ENCODE measurements at places on chromosomes 5 and 9.

DNA sequence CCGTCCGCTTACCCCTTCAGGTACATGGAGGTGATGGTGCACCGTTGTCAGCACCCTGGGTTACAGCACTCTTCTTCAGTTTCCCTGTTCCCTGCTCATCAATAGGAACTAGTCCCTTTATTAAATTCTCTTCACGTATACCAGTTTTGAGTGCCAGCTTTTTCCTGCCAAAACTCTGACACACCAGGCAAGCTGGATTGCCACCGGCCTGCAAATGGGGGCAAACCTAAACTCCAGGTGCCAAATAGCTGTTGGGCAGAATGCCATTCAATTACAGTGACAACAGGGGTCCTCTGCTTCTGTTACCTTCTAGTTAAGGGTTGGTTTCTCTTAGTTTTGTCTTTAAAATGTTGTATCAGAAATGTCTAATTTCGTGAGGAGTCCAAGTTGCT lies 400.4 kb downstream of the OSTF1 start:
- no peak for DNase-seq

DNA sequence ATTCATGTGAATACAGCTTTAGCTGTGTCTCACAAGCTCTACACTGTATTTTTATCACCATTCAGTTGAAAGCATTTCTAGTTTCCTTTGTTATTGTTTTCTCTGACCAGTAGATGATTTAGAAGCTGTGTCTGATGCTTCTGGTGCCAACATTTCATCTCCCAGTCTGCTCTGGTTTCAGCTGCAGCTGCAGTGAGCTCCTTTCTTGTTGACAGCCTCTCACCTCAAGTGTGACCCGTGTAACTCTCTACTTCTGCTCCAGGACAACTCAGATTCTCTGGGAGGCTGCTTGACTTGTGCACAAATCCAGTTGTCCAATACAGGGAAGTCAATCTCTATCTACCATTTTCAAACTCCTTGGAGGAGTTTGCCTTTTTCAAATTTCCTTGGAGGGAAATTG lies 504.8 kb downstream of the DIRAS2 start:
- no peak for DNase-seq

- DNase-seq: no peak
Measured at GRCh38 chr9:22457448-22457847, 10.8 kb downstream of the DMRTA1 start.

DNA sequence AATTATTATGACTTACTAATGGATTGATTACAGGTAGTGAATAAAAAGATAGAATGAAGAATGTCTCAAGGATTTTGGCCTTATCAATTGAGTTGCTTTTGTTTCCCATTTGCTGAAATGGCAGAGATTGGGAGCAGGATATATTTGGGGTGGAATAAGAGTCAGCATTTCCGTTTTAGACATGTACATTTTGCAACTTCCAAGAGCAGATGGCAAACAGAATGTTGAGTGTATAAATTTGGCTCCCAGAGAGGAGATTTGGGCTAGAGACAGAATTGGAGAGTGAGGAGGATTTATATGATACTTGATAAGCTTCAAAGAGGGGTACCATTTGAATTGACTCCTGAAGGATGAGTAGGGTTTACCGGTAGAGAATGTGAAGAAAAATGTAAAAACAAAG lies 437.9 kb upstream of the PAPPA start:
- no peak for DNase-seq

- DNase-seq: no peak
Measured at GRCh38 chr9:21964925-21965385, 29.2 kb downstream of the CDKN2A start.

- DNase-seq: no peak
Measured at GRCh38 chr9:2335260-2335659, 286.3 kb upstream of the VLDLR start.

DNA sequence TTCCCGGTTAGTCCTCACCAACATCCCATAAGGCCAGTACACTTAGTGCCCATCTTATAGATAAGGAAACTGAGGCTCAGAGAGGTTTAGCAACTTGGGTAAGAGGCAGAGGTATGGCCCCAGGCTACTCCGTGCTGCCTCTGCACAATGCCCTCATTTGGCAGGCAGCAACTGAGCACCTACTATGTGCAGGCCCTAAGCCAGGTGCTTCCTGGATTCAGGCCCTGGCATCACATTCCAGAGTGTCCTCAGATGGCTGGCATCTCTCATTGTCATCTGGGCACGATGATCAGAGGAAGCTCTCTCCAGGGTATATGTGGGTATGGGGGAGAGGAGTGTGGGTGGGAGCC lies 53.8 kb upstream of the PSD2 start:
- no peak for DNase-seq

GRCh38 chr9:76567086-76567485 lies 108.1 kb downstream of the GCNT1 start:
- DNase-seq: no peak

DNA sequence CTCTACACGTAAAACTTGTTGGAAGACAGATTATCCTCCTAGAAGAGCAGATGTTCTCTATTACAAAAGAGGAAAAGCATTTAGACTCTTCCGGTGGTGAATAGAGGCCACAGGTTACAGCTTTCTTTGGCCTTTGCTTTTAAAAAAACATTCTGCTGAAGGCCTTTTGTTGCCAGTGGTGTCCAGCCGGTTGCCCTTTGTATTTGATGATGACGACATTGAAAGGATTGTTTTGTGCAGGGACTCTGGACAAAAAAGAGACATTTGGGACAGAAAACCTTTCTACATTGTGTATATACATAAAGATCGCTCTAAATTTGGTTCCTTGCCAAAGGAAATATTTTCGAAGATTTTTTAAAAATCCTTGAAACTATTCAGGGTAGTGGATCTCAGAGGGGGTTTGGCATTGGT lies 180.3 kb downstream of the C9orf152 start:
- DNase-seq: peak; percentile 82

- no peak for DNase-seq
Measured at GRCh38 chr5:117657541-117657940, 1082.9 kb upstream of the SEMA6A start.

DNA sequence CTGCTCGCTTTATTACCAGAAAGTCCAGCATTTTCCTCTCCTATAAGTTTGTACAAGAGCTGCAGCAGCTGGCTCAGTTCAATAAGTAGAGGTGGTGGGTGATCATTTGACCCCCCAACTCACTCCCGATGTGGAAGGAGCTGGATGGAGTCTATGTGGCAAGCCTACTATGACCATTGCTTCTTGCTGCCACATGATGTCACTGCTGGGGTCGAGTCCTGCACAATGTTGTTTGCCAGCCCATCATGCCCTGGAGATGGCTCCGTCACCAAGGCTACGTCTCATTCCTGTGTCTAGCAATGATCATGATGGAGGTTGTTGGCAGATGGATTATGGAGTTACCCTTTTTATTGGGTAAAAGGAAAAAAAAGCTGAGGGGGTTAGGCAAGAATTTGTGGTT lies 266.3 kb downstream of the PSAT1 start:
- DNase-seq: no peak

- no peak for DNase-seq
Measured at GRCh38 chr9:126049088-126049487, 277.5 kb upstream of the MVB12B start.

- no peak for DNase-seq
Measured at GRCh38 chr9:84991514-84991870, 322.0 kb downstream of the NTRK2 start.

GRCh38 chr5:33468775-33469435 lies 28.1 kb downstream of the TARS1 start:
- no peak for DNase-seq

GRCh38 chr5:172064766-172065165 lies 58.3 kb upstream of the FBXW11 start:
- DNase-seq: no peak

- no peak for DNase-seq
Measured at GRCh38 chr9:91026266-91026665, 224.6 kb downstream of the SYK start.

DNA sequence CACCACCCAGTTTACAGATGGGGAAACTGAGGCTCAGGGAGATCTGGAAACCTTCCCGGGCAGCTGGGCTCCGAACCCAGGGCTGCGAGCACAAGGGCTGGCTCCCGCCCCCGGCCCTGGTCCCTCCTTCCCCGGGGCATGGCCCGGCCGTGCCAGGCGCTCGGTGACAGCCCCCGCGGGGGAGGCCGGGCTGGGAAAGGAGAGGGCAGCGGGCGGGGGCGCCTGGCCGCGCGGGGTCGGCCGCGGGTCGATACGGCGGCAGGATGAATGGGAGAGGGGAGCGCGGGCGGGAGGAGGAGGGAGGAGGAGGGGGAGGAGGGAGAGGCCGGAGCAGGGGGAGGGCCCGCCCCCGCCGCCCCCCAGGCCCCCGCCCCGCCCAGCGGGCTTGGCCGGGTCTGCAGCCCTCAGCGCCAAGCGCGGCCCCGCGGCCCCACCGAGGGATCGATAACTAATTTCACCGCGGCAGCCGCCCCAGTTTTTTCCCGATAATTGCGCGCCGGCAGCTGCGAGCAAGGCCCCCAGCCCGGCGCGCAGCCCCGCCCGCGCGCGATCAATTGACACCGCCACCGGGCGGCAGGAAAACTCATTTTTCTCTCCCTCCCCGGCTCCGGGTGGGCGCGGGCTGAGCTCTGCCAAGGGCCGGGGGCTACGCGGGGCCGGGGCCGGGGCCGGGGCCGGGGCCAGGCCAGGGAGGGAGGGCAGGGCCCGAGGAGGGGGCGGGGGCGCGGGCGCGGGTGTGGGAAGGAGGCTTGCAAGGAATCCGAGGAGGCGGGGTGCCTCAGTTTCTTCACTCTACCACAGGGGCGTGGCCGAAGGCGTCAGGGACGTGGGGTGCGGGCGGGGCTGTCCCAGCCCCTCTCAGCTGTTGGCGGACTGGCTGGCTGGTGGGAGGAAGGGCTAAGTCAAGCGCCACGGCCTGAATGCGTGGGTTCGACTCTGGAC lies 52.1 kb downstream of the C9orf50 start:
- peak; percentile 56 for DNase-seq

- no peak for DNase-seq
Measured at GRCh38 chr5:136772491-136772890, 407.1 kb upstream of the TRPC7 start.

DNA sequence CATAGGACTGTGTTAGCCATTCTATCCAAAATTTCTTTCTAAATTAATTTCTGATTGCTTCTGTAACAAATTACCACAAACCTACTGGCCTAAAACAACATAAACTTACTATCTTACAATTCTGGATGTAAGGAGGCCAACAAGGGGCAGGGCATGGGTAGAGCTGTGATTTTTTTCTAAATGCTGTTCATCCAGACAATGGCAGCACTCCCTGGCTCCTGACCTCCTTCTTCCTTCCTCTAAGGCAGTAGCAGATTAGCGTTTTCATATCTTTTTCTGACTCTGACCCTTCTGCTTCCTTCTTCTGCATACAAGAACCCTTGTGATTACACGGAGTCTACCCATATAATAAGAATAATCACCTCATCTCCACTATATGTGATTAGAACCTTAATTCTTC lies 1005.8 kb downstream of the CDH12 start:
- no peak for DNase-seq

- peak; percentile 42 for DNase-seq
Measured at GRCh38 chr5:10250806-10251276, 761 bp downstream of the CCT5 start.

DNA sequence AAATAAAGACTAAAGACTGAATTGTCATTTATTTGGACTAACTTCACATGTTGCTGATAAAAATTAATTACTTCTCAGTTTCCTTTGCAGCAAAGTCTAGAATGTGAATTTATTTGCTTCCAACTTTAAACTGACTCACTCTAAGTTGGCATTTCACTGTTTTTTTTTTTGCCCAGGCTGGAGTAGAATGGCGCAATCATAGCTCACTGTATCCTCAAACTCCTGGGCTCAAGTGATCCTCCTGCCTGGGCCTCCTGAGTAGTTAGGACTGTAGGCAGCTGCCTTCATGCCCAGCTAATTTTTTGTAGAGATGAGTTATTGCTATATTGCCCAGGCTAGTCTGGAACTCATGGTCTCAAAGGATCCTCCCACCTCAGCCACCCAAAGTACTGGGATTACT lies 3.5 kb downstream of the CCNB1 start:
- no peak for DNase-seq

GRCh38 chr9:122088880-122089706 lies 4.0 kb downstream of the TTLL11 start:
- no peak for DNase-seq

DNA sequence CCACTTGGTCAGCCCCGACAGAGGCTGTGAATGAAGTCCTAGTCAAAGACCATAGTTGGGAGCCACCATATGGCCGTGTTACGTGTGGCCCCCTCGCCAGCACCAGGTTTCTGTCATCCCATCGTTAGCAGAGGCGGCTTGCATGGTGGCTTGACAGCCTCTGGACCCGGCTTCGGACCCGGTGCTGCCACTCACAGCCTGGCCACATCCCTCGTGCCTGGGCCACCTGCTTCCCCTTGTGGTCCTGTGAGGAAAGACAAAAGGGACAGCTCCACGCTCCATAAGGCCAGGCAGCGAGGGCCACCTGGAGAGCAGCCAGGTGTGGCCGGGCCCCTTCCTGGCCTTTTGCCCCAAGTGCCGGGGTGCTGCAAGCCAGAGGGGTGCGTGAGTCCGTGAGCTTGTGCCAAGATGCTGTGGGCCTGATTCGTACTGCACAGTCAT lies 6.2 kb downstream of the NKD2 start:
- no peak for DNase-seq

DNA sequence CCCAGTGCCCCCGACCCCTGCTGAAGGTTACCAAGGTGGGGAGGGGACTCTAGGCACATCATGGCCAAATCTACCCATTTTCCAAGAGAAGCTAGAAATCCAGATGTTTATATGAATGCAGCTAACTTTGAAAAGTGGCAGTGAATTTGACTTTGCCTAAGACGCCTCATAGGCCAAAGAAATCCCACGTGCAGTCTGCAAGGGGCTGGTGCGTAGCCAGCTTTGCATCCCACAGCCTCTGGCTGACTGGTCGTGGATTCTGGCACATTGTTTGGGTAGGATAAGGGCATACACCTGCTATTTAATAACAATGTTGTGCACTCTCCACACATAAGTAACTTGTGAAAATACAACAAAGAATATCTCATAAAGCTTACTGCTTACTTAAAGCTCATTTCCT lies 3.5 kb upstream of the GADD45G start:
- no peak for DNase-seq

DNA sequence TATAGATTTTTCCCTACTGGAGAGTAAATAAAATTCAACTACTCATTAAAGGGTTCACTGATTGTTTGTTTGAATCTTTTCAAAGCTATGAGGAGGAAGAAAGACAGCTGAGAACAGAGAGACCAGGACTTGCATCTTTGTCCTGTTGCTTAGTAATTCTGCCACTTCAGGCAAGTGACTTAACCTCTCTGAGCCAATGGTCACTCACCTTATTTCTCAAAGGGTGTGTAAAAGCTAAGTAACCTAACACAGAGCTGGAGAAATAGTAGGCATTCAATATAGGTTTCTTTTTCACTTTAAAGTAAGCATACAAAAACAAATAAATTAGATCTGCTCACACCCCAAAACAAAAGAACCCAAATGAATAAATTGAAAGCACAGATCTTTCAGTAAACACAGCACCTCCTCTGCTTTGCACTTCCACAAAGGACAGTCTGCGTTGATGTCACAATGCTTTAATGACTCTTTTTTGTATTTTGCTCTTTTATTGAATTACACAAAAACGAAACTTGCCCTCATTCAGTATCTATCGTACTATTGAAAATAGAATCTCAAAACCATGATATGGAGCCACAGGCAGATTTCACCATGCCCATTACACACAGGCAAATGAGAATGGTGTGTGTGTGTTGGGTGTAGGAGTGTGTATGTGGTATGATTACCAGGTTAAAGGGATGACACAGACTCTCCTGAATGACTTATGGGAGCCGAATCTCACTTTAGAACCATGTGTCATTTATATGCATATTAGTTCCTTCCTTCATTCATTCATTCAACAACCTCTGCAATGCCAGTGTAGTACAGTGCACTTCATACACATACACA lies 166.0 kb downstream of the EBF1 start:
- DNase-seq: no peak

- DNase-seq: peak; percentile 14
Measured at GRCh38 chr9:121153642-121154041, 48.0 kb downstream of the RAB14 start.
